ENCODE measurements at places on chromosomes 16 and 17. TPM values are rescaled to one million over a fixed set of nuclear protein-coding genes. Genes with fewer than 3 reads are reported as not detected.

- H3K4me1 ChIP-seq = peaks cover 31% of the 10 kb centered on the region
- H3K4me3 ChIP-seq = peak within 1 kb of the TSS; percentile 50
Measured at GRCh38 chr17:74325743-74326379, at the start of gene KIF19. KIF19 (plus strand) TSS chr17:74326226; CDS start chr17:74326350, 124 bp downstream.

DNA sequence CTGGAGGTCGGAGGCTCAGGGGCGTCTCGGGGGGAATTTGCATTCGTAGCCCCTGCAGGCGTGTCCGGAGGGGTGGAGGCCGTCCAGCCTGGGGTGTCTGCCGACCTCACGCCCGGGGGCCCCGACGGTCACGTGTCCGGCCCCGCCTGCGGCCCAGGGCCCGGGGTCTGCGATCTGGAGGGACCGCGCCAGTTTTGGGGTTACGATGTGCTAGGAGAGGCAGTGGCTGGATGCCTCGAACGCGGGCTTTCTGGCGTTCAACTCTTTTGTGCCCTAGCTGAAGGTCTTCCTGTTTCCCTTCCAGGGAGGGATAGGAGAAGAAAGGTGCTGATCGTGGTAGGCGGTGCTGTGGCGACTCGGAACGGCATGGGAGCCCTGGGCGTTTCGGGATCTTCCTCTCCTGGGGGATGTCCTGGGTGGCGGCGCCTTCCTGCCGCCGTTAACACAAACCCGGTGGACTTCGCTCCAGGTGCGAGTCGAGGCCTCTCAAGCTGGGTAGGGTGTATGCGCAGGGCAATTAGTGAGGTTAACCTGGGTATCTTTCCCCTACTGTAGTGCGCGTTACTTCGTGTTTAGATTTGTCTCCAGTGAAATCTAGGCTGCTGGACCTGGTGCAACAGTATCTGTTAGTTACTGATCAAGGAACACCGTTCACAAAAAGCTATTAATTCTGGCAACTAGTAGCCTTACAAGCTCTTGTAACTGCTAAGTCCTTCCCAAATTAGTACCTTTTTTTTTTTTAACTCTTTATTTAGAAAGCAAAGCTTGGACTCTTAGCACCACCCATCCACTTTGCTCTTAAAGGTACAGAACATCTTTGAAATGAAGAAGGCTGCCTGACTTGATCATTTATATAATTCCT is 1.3 kb downstream of the AKAP1 start:
- no peaks in the 10 kb centered on the region for H3K36me3 ChIP-seq
- H3K4me3 ChIP-seq = peak overlapping the region; percentile 92
- peaks cover 26% of the 10 kb centered on the region for H3K4me1 ChIP-seq
- H3K27me3 ChIP-seq = no peaks in the 10 kb centered on the region
- DNase-seq = peak; percentile 33

- H3K27ac ChIP-seq = no peak overlapping the region
- DNase-seq = no peak
- H3K27me3 ChIP-seq = no peaks in the 10 kb centered on the region
- H3K4me1 ChIP-seq = peaks cover 7% of the 10 kb centered on the region
Measured at GRCh38 chr17:2406271-2406902, 5.5 kb upstream of the MNT start.

GRCh38 chr17:56681561-56682266 is 88.2 kb downstream of the NOG start:
- H3K36me3 ChIP-seq = peaks cover 4% of the 10 kb centered on the region
- DNase-seq = no peak
- peaks cover 29% of the 10 kb centered on the region for H3K27me3 ChIP-seq

GRCh38 chr17:35917519-35918213 is 12.9 kb downstream of the RDM1 start:
- DNase-seq = no peak
- H3K27me3 ChIP-seq = no peaks in the 10 kb centered on the region
- H3K27ac ChIP-seq = no peak overlapping the region
- peak overlapping the region; percentile 38 for H3K4me3 ChIP-seq
- no peaks in the 10 kb centered on the region for H3K36me3 ChIP-seq

DNA sequence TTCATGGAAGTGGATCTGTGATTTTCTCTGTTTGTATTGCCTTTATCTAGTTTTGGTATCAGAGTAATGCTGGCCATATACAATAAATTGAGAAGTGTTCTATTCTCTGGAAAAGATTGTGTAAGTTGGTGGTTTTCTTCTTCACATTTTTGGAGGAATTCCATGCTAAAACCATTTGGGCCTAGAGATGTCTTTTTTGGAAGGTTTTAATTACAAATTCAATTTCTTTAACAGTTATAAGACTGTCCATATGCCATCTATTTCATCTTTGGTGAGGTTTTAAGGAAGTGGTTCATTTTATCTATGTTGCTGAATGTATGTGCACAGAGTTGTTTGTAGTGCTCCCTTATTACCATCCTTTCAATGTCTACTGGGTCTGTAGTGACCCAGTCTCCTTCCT is 46.0 kb downstream of the CACNG1 start:
- H3K27me3 ChIP-seq = no peaks in the 10 kb centered on the region
- DNase-seq = no peak
- no peak overlapping the region for H3K27ac ChIP-seq
- H3K36me3 ChIP-seq = peaks cover 67% of the 10 kb centered on the region
- H3K4me1 ChIP-seq = peaks cover 11% of the 10 kb centered on the region

GRCh38 chr16:51615141-51615540 is 464.1 kb upstream of the SALL1 start:
- no peak overlapping the region for H3K4me3 ChIP-seq
- H3K36me3 ChIP-seq = no peaks in the 10 kb centered on the region
- H3K27ac ChIP-seq = no peak overlapping the region
- no peaks in the 10 kb centered on the region for H3K4me1 ChIP-seq

GRCh38 chr17:10604521-10604920 is 52.6 kb downstream of the MYH3 start:
- H3K4me1 ChIP-seq = no peaks in the 10 kb centered on the region
- no peak overlapping the region for H3K27ac ChIP-seq
- H3K4me3 ChIP-seq = no peak overlapping the region
- H3K36me3 ChIP-seq = no peaks in the 10 kb centered on the region
- no peak for DNase-seq

DNA sequence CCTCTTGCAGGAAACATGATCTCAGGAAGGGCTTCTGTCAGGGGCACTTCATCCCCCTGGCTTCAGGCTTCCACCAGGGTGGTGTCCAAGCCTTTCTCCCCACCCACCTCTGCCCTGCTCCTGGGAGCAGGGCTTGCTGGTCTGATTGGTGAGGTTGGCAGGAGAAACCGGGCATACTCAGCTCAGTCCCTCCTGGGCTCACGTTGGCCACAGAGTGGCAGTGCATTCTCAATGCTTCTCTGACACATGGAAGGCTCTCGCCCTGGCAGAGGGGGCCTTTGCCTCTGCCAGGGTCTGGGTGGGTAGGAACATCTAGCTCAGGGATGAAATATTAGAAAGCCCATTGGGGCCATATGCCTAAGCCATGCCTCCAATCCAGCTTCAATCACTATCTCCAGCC is 142.8 kb downstream of the AXIN2 start:
- no peak overlapping the region for H3K27ac ChIP-seq
- H3K4me3 ChIP-seq = no peak overlapping the region
- DNase-seq = no peak
- peaks cover 2% of the 10 kb centered on the region for H3K4me1 ChIP-seq
- no peaks in the 10 kb centered on the region for H3K36me3 ChIP-seq

DNA sequence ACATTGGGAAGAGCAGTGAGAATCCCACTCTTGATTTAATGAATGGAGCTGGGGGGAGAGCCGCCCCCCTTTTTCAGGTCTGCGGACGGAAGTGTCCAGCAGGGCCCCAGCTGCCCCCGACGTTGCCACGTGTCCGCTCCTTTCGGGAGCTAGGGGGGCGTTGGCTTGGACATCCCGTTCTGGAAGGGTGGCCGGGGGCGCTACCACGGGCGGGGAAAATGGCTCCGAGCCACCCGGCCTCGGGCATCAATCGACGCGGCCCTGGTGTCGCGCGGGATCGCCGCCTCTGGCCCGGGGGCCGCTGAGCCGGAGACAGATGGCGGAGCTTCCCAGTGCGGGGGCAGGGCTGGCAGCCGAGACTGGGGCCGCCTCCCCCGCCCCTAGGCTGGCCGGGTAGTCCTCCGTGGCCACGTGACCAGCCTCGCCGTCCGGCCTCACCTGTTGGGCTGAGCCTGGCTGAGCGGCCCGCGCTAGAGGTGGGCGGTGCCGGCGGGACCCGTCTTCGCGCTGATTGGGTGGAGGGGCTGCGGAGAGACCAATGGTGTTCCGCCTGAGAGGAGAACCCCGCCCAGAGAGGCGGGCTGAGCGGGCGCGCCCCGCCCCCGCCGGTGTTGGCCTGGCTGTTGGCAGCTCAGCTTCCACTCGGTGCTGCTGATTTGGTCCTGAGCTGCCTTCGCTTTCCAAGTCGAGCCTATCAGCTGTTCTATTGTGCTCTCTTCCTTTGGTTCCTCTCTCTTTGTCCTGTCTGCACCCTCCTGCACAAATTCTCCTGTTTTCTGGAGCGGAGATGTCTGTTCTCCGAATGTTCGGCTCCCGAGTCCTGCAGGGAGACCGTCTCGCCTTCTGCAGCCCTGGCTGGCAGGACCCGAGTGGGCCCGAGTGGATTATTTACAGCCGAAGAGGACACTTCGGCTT is 8.3 kb downstream of the HS3ST3B1 start:
- no peaks in the 10 kb centered on the region for H3K27me3 ChIP-seq
- peak; percentile 84 for DNase-seq
- H3K4me1 ChIP-seq = peaks cover 34% of the 10 kb centered on the region
- peaks cover 26% of the 10 kb centered on the region for H3K36me3 ChIP-seq
- H3K27ac ChIP-seq = peak overlapping the region; percentile 85

GRCh38 chr16:75491876-75492275 is 3.4 kb downstream of the CHST6 start:
- peaks cover 24% of the 10 kb centered on the region for H3K27me3 ChIP-seq
- H3K4me3 ChIP-seq = no peak overlapping the region
- DNase-seq = no peak
- no peak overlapping the region for H3K27ac ChIP-seq

DNA sequence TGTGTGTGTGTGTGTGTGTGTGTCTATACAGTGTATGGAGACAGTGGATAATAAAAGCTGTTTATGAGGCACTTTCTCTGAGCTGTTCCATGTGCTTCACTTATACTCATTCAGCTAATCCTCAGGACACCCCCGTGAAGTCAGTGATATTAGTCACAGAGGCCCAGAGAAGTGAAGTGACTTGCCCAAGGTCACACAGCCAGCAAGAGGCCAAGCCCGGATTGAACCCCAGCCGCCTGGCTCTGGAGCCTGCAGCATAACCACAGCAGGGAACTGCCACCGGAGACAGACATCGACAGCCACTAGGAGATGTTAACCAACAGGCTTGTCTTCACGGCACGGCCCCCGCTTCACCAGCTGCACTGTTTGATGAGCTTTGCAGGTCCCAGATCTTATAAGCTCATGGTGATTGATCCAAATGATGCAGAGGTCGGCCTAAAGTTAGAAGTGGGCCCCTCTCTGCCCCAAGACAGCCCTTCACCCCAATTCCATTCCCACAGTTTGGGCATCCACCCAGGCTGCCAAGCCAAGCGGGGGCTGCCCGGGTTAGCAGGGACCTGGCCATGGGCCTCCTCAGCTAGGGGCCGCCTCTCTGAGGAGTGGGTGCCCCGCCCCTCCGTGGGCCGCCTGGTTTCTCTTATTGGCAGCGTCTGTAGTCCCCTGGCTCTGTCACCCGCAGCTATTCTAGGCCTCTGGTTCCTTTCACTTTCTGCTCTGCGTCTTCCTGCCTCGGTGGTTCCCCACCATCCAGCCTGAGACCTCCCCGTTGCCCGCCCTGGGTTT is 30.9 kb downstream of the SOCS1 start:
- H3K4me1 ChIP-seq = peaks cover 71% of the 10 kb centered on the region
- DNase-seq = peak; percentile 55
- peak overlapping the region; percentile 77 for H3K4me3 ChIP-seq

GRCh38 chr16:4703906-4704305 is 10.5 kb downstream of the NUDT16L1 start:
- no peaks in the 10 kb centered on the region for H3K27me3 ChIP-seq
- peaks cover 18% of the 10 kb centered on the region for H3K36me3 ChIP-seq
- DNase-seq = no peak
- H3K4me1 ChIP-seq = peaks cover 5% of the 10 kb centered on the region
- no peak overlapping the region for H3K27ac ChIP-seq

GRCh38 chr17:82943339-82943738 is 103.5 kb upstream of the ZNF750 start:
- H3K27me3 ChIP-seq = no peaks in the 10 kb centered on the region
- no peak overlapping the region for H3K27ac ChIP-seq
- DNase-seq = no peak
- H3K4me3 ChIP-seq = no peak overlapping the region

- H3K4me3 ChIP-seq = no peak overlapping the region
- no peaks in the 10 kb centered on the region for H3K4me1 ChIP-seq
- H3K27ac ChIP-seq = no peak overlapping the region
- no peaks in the 10 kb centered on the region for H3K36me3 ChIP-seq
- no peaks in the 10 kb centered on the region for H3K27me3 ChIP-seq
- no peak for DNase-seq
Measured at GRCh38 chr17:53749178-53749577, 73.5 kb upstream of the KIF2B start.

SNRNP25 gene
- 11.3 TPM for total RNA-seq

NF1 gene
- total RNA-seq = 45.9 TPM

KRTAP2-2 gene
- not detected for total RNA-seq

ZC3H18 gene
- total RNA-seq = 78.7 TPM

SLFN12L gene
- 51.1 TPM for total RNA-seq

MYOCD gene
- total RNA-seq = not detected

SLC12A3 gene
- total RNA-seq = not detected

OMG gene
- 0.70 TPM for total RNA-seq
